ENCODE measurements at places on chromosomes 13 and 19. TPM values are rescaled to one million over a fixed set of nuclear protein-coding genes. Genes with fewer than 3 reads are reported as not detected.

Gene GNG8
- total RNA-seq: not detected

Gene LRRC63
- total RNA-seq: not detected

Gene CAPNS1
- total RNA-seq: 453 TPM

Gene TEKTIP1
- not detected for total RNA-seq

Gene RASIP1
- total RNA-seq: 1.3 TPM

Gene C13orf42
- not detected for total RNA-seq

Gene IL27RA
- total RNA-seq: 2.0 TPM

Gene ENOX1
- total RNA-seq: 0.65 TPM

Gene ZNF135
- total RNA-seq: 5.2 TPM

Gene ZNF91
- 34.5 TPM for total RNA-seq

Gene PNPLA6
- 64.2 TPM for total RNA-seq

Gene ZNF160
- total RNA-seq: 59.7 TPM

Gene SIRT2
- 41.7 TPM for total RNA-seq

Gene CBARP
- total RNA-seq: 3.6 TPM

Gene TNFRSF19
- 7.5 TPM for total RNA-seq

Gene CA11
- 1.4 TPM for total RNA-seq

Gene KCNK6
- 6.3 TPM for total RNA-seq

Gene PSPN
- total RNA-seq: 1.6 TPM

Gene NR2C2AP
- total RNA-seq: 5.9 TPM

Gene ZNF570
- 12.3 TPM for total RNA-seq

Gene ZNF98
- 0.54 TPM for total RNA-seq

Gene PTPRH
- total RNA-seq: 7.1 TPM

Gene ATP4A
- total RNA-seq: not detected

Gene SLITRK5
- under 0.01 TPM for total RNA-seq

Gene FGF21
- total RNA-seq: not detected

Gene HPN
- 0.39 TPM for total RNA-seq

Gene CYP4F8
- not detected for total RNA-seq

Gene SIGLEC11
- not detected for total RNA-seq

Gene SYNGR4
- not detected for total RNA-seq

Gene ZNF558
- total RNA-seq: 23.1 TPM

Gene ARHGAP35
- 74.9 TPM for total RNA-seq

Gene ZNF865
- 1.2 TPM for total RNA-seq

Gene CYP4F12
- total RNA-seq: not detected

Gene PPAN
- 18.2 TPM for total RNA-seq

Gene ZNF765
- total RNA-seq: 12.8 TPM

Gene ELL
- 13.8 TPM for total RNA-seq

Gene ANKLE1
- total RNA-seq: not detected
